ENCODE measurements at places on chromosomes 5 and 9.

DNA sequence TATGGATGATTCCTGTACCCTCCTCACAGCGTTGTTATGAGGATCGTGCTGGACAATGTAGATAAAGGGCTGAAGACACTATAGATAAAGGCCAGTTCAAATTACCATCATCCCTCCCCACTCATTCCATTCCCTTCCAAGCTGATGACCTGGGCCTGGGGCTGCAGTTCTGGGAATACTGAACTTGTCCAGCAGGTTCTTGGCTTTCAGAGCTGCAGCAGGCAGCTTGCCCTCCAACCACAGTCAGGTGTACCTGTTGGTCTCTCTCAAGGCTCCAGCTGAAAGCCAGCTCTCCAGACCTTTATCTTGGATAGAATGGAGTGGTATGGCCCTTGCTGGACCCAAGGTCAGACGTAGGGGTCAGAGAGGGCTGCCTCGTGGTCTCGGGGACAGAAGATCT, 92.5 kb downstream of the PCDH1 start:
- H3K4me3 ChIP-seq = no peak overlapping the region
- peaks cover 9% of the 10 kb centered on the region for H3K4me1 ChIP-seq
- H3K36me3 ChIP-seq = no peaks in the 10 kb centered on the region
- no peaks in the 10 kb centered on the region for H3K27me3 ChIP-seq
- H3K27ac ChIP-seq = no peak overlapping the region

DNA sequence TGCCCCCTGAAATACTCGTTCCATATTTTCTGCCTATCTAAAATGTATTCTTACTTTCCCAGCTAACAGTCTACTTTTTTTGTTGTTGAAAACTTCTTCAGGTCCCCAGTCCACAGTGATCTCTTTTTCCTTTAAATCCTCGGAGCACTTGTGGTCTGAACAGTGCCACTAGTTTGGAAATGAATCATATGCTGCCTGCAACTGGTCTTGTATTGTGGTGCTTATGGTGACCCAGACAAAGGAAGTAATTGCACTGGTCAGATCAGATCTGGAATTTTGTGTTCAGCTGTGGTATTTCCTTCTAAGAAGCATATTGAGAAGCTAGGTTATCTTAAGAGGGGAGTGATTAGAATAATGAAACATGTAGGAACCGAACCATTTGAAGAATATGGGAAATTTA, 2.9 kb downstream of the UNC13B start:
- H3K4me3 ChIP-seq = no peak overlapping the region
- no peaks in the 10 kb centered on the region for H3K36me3 ChIP-seq
- no peaks in the 10 kb centered on the region for H3K4me1 ChIP-seq
- DNase-seq = no peak

GRCh38 chr5:157571357-157571827, 4.2 kb downstream of the ADAM19 start:
- no peak overlapping the region for H3K4me3 ChIP-seq
- peak overlapping the region; percentile 96 for H3K27ac ChIP-seq
- H3K27me3 ChIP-seq = no peaks in the 10 kb centered on the region
- H3K36me3 ChIP-seq = peaks cover 38% of the 10 kb centered on the region

DNA sequence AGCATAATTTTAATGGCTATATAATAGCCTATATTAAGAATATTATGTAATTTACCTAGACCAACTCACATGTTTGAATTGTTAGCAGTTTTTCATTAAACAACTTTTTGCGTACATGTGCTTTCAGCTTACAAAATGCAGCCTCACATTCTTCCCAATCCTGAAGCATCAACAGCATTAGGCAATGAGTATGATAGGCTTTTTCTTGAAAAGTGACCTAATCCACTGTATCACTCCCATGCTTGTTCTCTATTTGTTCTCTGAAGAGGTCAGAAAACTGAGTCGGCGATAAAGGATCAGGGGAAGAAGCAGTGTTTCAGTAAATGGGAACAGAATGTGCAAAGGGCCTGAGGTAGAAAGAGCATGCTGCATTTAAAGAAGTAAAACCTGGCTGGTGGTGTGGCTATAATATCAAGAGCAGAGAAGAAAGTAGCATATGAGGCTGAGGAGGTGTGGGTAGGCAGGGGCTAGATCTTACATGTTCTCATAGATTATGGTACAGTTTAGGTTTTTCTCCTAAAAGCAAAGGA, 212.4 kb downstream of the SAXO1 start:
- peak; percentile 37 for DNase-seq
- no peak overlapping the region for H3K27ac ChIP-seq
- H3K36me3 ChIP-seq = no peaks in the 10 kb centered on the region
- no peaks in the 10 kb centered on the region for H3K4me1 ChIP-seq

GRCh38 chr5:132776131-132776937, 705 bp downstream of the SEPTIN8 start:
- no peaks in the 10 kb centered on the region for H3K27me3 ChIP-seq
- peaks cover 47% of the 10 kb centered on the region for H3K4me1 ChIP-seq

- no peak for DNase-seq
- no peaks in the 10 kb centered on the region for H3K4me1 ChIP-seq
- H3K4me3 ChIP-seq = no peak overlapping the region
Measured at GRCh38 chr5:43179836-43180235, 12.2 kb upstream of the NIM1K start.

- H3K27ac ChIP-seq = no peak overlapping the region
- no peak for DNase-seq
- no peaks in the 10 kb centered on the region for H3K4me1 ChIP-seq
- H3K36me3 ChIP-seq = no peaks in the 10 kb centered on the region
Measured at GRCh38 chr5:39977066-39977655, 552.4 kb upstream of the DAB2 start.

DNA sequence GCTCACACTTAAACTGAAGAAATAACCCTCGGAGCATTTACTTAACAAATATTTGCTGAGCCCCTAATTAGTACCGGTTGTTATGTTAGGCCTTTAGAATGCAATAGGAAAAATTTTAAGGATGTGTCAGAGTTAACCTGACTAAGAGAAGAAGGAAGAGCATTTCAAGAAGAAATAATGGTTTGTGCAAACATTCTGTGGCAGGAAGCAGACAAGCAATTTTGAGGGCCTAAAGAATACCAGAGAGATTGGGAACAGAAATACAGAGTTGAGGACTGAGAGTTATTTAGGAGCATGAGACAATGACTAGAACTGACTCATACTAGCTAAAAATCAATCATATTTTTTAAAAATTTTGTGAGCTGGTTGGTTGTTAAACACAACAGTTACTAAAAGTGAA, 218.8 kb downstream of the PRR16 start:
- H3K4me1 ChIP-seq = peaks cover 4% of the 10 kb centered on the region
- no peaks in the 10 kb centered on the region for H3K27me3 ChIP-seq
- peak overlapping the region; percentile 96 for H3K27ac ChIP-seq
- no peaks in the 10 kb centered on the region for H3K36me3 ChIP-seq
- DNase-seq = no peak

- no peaks in the 10 kb centered on the region for H3K4me1 ChIP-seq
- H3K27ac ChIP-seq = no peak overlapping the region
- no peak for DNase-seq
- H3K4me3 ChIP-seq = no peak overlapping the region
- H3K36me3 ChIP-seq = peaks cover 37% of the 10 kb centered on the region
Measured at GRCh38 chr9:120522558-120522957, 57.4 kb downstream of the CDK5RAP2 start.

- no peak overlapping the region for H3K27ac ChIP-seq
- H3K36me3 ChIP-seq = no peaks in the 10 kb centered on the region
- no peak overlapping the region for H3K4me3 ChIP-seq
- no peak for DNase-seq
Measured at GRCh38 chr5:152113401-152113800, 188.8 kb upstream of the GLRA1 start.

DNA sequence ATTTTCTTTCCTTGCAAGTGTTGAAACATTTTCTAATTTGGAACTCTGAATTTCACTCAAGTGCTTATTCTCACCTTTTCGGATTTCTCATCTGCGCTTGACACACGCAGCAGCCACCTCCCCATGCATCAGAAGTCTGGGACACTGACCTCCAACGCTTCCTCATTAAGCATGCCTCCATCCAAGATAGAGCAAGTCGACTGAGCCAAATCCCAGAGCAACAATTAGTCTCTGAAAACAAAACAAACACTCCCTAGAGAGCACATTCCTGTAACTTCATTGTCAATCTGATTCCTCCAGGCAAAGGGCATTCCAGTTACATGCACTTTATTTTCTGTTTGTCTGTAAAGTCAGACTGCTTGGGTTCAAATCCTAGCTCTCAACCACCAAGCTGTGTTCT, 5.7 kb downstream of the CD180 start:
- H3K27ac ChIP-seq = no peak overlapping the region
- H3K36me3 ChIP-seq = no peaks in the 10 kb centered on the region
- no peaks in the 10 kb centered on the region for H3K27me3 ChIP-seq
- H3K4me1 ChIP-seq = no peaks in the 10 kb centered on the region
- H3K4me3 ChIP-seq = no peak overlapping the region
- DNase-seq = no peak

GRCh38 chr5:139065306-139065705, 132.9 kb downstream of the SIL1 start:
- H3K4me3 ChIP-seq = no peak overlapping the region
- H3K27ac ChIP-seq = no peak overlapping the region
- H3K36me3 ChIP-seq = no peaks in the 10 kb centered on the region
- H3K4me1 ChIP-seq = peaks cover 8% of the 10 kb centered on the region
- DNase-seq = no peak
- H3K27me3 ChIP-seq = no peaks in the 10 kb centered on the region

GRCh38 chr5:15897656-15898055, 281.9 kb downstream of the MARCHF11 start:
- H3K4me3 ChIP-seq = no peak overlapping the region
- no peaks in the 10 kb centered on the region for H3K4me1 ChIP-seq
- H3K27me3 ChIP-seq = no peaks in the 10 kb centered on the region
- no peaks in the 10 kb centered on the region for H3K36me3 ChIP-seq
- no peak overlapping the region for H3K27ac ChIP-seq
